Type B pancreatic cell (in vitro differentiated cells): ENCODE measurements at places on chromosomes 16 and 17.

- no peak for DNase-seq
Measured at GRCh38 chr17:8965394-8966168, at the start of gene PIK3R5. Gene PIK3R5, minus strand, starts transcription at chr17:8965707. Its CDS starts 54,213 bp downstream, at chr17:8911494.

DNA sequence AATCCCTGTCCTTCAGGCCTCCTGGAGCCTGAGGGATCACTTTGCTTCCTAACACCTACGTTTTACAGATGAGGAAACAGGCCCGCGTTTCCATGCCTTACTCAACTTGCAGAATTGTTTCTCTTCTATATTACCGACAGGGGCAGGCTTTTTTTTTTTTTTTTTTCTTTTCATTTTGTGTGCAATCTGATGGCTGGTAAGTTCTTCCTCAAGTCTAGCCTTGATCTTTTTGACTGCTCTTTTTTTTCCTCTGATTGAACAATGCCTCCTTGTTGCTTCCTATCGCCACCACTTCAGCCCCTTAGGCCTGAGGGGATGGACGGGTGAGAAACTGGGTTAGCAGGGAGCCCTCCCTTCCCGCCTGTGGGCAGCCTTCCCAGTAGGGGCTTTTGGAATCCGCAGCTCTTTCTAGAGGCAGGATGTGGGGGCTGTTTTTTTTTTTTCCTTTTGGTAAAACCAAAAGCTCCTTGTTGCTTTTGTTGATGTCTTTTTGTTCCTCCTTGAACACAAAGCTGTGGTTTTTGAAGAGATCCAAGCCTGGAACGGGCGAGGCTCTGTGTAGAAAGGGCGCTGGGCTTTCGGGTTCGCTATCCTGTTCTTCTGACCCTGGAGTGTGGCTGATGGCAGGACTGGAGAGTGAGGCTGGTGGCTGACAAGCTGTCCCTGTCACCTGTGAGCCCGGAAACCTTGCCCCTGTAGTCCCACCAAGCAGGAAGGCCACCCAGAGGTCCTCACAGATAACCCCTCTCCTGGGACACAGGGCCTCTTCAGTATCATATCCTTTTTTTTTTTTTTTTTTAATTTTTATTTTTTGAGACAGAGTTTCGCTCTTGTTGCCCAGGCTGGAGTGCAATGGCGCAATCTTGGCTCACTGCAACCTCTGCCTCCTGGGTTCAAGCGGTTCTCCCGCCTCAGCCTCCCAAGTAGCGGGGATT, 14.0 kb downstream of the LASP1 start:
- no peak for DNase-seq

- DNase-seq = no peak
Measured at GRCh38 chr17:3961564-3962047, 2.6 kb downstream of the ATP2A3 start.

DNA sequence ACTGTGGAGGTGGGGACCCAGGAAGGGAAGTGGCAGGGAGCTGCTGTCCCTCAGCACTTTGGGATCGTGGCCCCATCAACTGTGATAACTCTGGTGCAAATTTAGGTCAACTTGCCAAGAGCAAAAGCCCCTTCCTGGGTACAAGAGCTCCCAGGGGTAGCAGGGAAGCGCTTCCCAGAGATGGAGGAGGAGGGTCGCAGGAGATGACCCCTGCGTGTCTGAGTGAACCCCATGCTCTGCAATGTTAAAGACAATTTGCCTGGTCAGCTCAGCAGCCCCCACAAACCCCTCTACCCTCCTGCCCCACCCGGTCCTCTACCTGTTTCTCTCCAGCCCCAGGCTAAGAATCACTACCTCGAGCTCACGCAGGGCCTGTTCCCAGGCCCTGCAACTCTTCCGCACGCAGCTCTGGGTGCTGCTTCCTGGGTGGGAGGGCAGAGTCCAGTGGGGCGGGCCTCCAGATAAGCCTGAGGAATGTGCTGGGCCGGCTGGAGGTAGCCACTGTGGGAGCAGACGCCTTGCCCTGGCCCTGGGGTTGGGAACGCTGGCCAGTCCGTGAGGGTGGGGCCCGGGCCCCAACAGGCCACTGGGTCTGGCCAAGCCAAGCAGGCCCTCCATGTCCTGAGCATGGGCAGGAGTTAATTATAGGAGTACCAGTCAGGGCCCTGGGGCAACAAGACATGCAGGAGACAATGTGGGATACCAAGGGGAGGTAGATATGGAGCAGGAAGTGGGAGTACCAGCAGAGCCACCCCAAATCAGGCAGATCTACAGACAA, 6.1 kb downstream of the DOK4 start:
- DNase-seq = no peak
